WTC11 (cell line): ENCODE measurements at places on chromosomes 16 and 17. TPM values are rescaled to one million over a fixed set of nuclear protein-coding genes. Genes with fewer than 3 reads are reported as not detected.

The KIF2B gene
- total RNA-seq = not detected in 3 replicates

The CMTM1 gene
- 1.6 to 3.5 TPM (median 2.5 TPM) in 3 replicates for total RNA-seq

DNA sequence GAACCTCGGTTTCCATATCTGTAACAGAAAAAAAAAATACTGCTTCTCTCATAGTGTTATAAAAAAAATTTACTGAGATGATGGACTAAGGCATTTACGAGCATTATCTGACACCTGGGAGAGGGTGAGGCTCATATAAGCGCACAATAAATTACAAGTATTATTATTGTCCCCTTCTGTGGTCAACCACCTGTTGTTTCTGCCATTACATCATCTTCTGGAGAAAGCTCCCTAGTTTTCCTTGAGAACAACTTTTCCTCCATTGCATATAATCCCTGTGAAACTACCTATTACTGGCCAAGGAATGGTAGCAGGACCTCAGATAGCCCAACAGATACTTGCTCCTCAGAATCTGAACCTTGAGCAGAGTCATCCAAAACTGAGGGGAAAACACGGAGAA is 11.7 kb upstream of the GGA2 start:
- DNase-seq = no peak

DNA sequence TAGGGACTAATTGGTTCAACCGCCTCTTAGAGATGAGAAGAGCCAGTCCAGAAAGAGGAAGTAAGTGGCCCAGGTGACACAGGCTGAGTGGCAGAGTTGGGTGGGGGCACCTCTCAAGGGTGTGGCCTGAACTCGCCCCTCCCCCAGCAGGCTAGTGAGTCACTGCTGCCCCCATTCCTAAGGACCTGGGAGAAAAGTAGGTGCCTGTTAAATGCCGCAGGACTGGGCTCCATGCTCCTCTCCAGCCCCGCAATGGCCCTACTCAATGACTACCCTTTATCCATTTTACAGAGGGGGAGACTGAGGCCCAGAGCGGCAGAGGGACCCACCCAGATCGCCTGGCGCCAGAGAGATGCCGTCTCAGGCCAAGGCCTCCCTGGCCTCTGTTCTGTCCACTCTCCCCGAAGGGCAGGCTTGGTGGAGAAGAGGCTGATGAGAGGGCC is 8.1 kb downstream of the TMEM235 start:
- DNase-seq = no peak

DNA sequence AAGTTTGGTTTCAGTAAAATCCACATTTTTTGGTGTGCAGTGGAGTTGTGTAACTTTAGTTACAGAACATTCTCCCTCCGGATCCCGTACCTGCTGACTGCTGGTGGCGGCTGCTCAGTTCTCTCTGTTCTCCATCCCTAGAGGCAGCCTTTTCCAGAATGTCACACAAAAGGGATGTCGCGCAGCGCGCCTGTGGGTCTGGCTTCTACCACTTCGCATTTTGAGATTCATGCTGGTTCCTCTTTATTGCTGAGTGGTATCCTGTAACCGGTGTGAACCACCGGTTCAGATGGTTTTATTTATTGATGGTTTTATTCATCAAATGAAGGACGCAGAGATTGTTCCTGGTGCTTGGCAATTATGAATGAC is 981 bp upstream of the CEP131 start:
- DNase-seq = no peak

The GRIN2A gene
- 3.5 to 4.5 TPM (median 4.0 TPM) in 3 replicates for total RNA-seq

DNA sequence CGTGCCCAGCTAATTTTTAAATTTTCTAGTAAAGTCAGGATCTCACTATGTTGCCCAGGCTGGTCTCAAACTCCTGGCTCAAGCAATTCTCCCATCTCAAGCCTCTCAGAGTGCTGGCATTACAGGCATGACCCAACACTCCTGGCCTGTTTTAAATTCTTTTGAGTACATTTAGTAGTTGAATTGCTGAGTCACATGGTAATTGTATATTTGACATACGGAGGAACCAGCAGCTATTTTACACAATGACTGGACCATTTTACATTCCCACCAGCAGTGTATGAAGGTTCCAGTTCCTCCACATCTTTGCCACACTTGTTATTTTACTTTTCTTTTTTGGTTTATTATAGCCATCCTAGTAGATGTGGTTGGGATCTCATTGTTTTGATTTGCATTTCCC is 43.6 kb downstream of the RHOT1 start:
- no peak for DNase-seq

The GCGR gene
- 0.85 to 1.4 TPM (median 1.4 TPM) in 3 replicates for total RNA-seq
